ENCODE measurements at places on chromosomes 3 and 15. TPM values are rescaled to one million over a fixed set of nuclear protein-coding genes. Genes with fewer than 3 reads are reported as not detected.

GRCh38 chr3:197397838-197398237 is 99.4 kb upstream of the DLG1 start:
- H3K36me3 ChIP-seq = no peaks in the 10 kb centered on the region
- no peak for DNase-seq
- no peaks in the 10 kb centered on the region for H3K4me1 ChIP-seq
- H3K4me3 ChIP-seq = no peak overlapping the region
- H3K27ac ChIP-seq = no peak overlapping the region

DNA sequence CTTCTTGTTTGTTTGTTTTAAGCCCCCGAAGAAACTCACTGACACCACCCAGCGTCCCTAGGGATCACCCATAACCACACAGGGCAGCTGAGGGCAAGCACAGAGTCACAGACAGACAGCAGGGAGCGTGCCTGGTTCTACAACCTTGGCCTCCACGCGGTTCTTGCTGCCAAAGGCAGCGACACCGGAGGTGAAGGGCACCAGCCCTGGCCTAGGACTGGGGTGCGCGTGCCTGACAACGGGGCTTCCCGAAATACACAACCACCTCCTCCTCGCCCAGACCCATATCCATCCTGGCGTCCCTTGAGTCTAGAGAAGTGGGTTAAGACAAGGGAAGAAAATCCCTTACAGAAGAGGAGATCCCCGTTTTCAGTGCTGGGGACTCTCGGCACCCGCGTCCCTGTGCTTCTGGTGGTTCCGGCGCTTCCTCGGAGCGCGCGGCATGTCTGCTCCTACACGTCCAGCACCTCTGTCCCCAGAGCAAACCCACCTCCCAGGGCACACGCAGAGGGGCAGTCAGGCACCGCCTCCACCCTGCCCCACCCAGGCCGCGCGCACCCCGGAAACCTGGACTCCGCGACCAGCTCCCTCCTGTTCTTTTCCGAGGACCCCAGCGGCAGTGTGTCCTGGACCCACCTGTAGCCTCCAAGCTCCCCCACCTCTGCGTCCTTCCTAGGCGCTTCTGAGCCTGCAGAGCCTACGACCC is 911 bp downstream of the RFTN1 start:
- no peak for DNase-seq
- H3K27me3 ChIP-seq = no peaks in the 10 kb centered on the region
- peak overlapping the region; percentile 55 for H3K4me3 ChIP-seq

DNA sequence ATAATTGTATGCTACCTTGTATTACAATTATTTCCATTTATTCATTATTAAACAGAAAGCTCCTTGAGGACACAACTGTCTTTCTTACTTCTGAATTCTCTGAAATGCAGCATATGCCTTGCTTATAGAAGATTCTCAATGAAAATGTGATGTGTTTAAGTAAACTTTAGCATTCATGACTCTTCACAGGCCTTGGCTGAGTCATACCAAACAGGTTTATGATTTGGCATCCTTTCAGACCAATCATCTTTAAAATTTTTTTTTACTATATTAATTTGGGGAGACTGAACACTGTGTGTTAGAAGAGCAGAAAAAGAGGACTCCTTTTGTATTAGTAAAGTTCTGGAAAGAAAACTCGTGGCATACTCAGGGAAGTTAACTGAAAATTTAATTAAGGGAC is 6.4 kb upstream of the GALK2 start:
- no peak overlapping the region for H3K27ac ChIP-seq
- no peaks in the 10 kb centered on the region for H3K4me1 ChIP-seq
- DNase-seq = no peak
- no peaks in the 10 kb centered on the region for H3K36me3 ChIP-seq
- no peak overlapping the region for H3K4me3 ChIP-seq
- H3K27me3 ChIP-seq = no peaks in the 10 kb centered on the region

DNA sequence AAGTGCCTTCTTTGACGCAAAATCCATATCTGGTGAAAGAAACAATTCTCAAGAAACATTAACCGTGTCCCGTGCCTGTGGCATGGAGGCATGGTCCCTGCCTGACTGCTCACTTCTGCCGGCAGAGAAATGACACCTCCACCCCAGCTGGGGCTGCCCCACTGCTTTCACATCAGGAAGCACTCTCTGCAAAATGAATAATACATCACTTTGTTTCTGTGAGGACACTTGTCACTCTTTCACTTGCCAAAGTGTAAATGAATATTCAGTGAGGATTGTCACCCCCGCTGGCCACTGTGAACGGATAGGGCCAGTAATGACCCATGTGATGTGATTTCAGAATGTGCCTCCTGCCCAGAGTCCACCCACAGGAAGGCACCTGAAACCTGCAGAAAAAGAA is 31.1 kb upstream of the SLC24A5 start:
- H3K27ac ChIP-seq = peak overlapping the region; percentile 14
- no peak for DNase-seq
- H3K4me1 ChIP-seq = no peaks in the 10 kb centered on the region
- no peaks in the 10 kb centered on the region for H3K36me3 ChIP-seq

DNA sequence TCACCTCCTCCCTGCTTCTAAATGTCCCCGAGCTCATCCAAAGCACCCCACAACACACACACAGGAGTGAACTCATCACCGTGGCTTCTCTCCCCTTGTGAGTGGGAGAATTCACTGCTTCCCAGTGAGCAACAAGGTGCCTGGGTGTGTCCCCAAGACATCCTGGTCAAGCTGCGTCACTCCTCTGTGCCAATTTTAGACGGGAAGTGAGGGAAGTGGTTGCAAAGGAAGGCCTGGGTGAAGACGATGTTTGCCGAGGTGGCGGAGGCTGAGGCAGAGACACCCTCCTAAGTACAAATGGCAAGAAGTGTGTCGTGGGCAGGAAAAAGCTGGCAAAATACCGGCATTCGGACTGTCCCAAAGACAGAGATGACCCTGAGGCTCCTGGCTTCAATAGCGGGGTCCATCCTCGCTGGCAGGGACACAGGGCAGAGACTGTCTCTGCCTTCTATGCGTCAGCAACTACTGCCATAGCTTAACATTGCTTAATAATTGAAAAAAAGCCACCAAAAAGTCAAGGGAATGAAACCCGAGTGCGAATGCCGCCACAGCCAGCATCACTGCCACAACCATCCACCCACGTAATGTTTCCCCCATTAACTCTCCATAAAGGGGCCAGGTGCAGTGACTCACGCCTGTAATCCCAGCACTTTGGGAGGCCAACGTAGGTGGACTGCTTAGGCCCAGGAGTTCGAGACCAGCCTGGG is 72.8 kb downstream of the VGLL4 start:
- H3K27me3 ChIP-seq = no peaks in the 10 kb centered on the region
- peaks cover 3% of the 10 kb centered on the region for H3K4me1 ChIP-seq
- H3K4me3 ChIP-seq = no peak overlapping the region
- H3K27ac ChIP-seq = peak overlapping the region; percentile 33
- no peak for DNase-seq

GRCh38 chr3:16174026-16174355 is 489 bp upstream of the GALNT15 start:
- H3K27ac ChIP-seq = peak overlapping the region; percentile 33
- H3K36me3 ChIP-seq = no peaks in the 10 kb centered on the region
- H3K4me3 ChIP-seq = no peak overlapping the region
- peaks cover 8% of the 10 kb centered on the region for H3K4me1 ChIP-seq

- peak overlapping the region; percentile 56 for H3K4me3 ChIP-seq
Measured at GRCh38 chr3:137032465-137033120, 74.8 kb downstream of the IL20RB start.

DNA sequence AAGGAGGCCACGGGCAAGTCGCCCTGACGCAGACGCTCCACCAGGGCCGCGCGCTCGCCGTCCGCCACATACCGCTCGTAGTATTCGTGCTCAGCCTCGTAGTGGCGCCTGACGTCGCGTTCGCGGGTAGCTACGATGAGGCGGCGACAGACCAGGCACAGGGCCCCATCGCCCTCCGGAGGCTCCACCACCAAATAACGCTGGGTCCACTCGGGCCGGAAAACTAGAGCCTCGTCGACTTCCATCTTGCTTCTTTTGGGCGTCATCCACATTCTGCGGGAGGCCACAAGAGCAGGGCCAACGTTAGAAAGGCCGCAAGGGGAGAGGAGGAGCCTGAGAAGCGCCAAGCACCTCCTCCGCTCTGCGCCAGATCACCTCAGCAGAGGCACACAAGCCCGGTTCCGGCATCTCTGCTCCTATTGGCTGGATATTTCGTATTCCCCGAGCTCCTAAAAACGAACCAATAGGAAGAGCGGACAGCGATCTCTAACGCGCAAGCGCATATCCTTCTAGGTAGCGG is at the start of gene EPM2AIP1:
TSS of gene EPM2AIP1 (minus strand) at position 326 of the 520 bp plus-strand sequence. CDS start at position 272, 54 bp downstream.
- H3K27me3 ChIP-seq = no peaks in the 10 kb centered on the region
- H3K4me1 ChIP-seq = peaks cover 23% of the 10 kb centered on the region
- H3K36me3 ChIP-seq = peaks cover 2% of the 10 kb centered on the region
- no peak for DNase-seq
- H3K4me3 ChIP-seq = peak within 1 kb of the TSS; percentile 98

DNA sequence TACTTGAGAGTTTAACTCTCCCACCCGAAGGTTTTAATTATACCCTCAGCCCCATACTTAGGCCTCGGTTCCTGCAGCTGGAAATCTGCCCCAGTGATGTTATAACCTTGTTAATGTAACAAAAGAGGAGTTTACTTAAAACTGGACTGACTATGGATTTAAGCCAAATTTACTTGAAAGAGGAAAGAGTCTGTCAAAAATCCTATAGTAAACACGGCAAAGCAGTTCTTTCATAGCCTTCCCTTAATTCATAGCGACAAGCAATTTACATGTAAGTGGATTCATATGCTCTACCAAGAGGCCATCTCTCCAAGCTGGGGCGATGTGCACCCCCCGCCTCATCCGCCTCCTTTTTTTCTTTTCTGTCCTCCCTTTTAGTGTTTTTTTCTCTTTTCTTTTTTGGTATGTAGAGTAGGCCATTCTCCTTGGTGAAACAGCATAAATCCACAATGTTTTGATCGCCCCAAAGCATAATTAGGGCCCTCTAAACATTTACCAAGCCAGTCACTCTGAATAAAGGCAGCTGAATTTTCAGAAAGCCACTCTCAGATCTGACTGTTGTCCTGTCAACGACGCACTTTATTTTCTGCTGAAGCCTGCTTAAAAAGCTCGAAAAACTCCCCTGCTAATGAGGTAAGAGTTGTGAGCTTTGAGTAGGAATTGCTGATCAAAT is 373.1 kb upstream of the WNT5A start:
- H3K4me1 ChIP-seq = no peaks in the 10 kb centered on the region
- H3K27ac ChIP-seq = no peak overlapping the region
- DNase-seq = no peak
- H3K4me3 ChIP-seq = no peak overlapping the region

- no peaks in the 10 kb centered on the region for H3K4me1 ChIP-seq
- H3K27me3 ChIP-seq = no peaks in the 10 kb centered on the region
- no peak overlapping the region for H3K27ac ChIP-seq
- no peak for DNase-seq
- H3K4me3 ChIP-seq = no peak overlapping the region
Measured at GRCh38 chr3:78588906-78589621, 1178.7 kb downstream of the ROBO1 start.

DNA sequence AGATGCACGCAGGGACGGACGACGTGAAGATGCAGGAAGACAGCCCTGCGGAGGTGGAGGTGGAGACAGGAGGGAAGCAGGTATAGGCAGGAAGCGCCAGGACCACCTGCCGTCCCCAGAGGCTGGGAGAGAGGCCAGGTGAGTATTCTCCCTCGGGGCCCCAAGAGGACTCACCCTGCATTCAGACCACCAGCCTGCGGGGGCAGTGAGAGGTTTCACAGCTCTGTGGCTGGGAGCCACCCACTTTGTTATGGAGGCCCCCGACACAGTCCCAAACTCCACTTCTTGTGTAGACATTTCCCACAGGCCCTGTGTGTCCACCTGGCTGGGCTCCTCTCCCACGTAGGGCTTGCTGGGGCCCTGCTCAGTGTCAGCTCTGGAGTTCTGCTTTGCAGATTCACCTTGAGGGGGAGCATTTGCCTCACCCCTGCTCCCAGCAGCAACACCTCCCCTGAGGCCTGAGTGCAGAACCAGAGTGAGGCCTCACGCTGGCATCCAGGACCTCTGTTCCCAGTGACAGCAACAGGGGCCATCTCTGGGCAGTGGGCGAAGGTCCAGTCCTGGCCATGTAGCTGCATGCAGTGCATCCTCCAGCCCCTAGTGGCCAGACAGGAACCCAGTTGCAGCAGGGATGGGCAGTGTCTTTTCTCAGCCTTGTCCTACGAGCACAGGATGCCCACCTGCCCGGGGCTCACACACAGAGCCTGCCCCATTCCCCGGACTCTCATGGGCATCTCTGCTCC is 119.4 kb upstream of the IQSEC1 start:
- no peak overlapping the region for H3K4me3 ChIP-seq
- no peaks in the 10 kb centered on the region for H3K36me3 ChIP-seq
- DNase-seq = no peak

- no peaks in the 10 kb centered on the region for H3K27me3 ChIP-seq
Measured at GRCh38 chr3:161322781-161323568, 48.3 kb downstream of the SPTSSB start.

DNA sequence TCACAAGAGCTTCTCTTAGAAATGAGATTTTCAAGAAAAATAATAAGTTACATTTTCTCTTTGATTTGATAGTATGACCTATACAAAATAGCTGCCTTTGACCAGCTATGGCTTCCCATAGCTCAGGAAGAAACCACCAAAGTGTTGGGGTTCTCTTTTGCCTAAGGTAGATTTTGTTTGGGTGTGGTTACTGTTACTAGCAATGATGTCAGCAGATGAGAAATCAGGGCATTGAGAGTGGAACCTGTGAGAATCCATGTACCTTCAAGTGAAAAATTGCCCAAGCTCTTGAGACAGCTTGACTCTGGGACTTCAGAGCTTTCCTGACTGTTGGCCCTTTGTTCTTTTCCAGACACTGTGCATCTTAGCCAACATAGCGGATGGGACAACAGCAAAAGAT is 45.6 kb downstream of the NME9 start:
- no peaks in the 10 kb centered on the region for H3K27me3 ChIP-seq
- H3K36me3 ChIP-seq = peaks cover 8% of the 10 kb centered on the region
- DNase-seq = no peak
- H3K27ac ChIP-seq = no peak overlapping the region
- no peak overlapping the region for H3K4me3 ChIP-seq

DNA sequence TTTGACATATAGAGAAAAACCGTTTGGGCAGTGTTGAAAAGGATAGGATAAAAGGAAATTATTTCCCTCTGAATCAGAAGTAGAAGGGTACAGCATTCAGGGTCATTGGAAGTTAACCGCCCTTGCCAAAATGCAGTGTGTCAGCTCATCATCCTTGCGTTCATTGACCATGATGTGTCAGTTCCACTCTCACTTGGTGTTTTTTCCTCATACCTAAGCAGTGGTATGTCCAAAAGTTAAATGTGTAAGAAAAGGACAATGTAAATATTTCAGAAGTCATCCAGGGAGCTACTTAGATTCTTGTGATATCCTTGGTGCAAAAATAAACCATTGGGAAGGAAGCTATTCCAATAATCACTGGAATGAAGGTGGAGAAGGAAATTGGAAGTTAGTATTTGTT is 50.7 kb downstream of the MAP6D1 start:
- peaks cover 17% of the 10 kb centered on the region for H3K36me3 ChIP-seq
- no peak overlapping the region for H3K27ac ChIP-seq
- H3K4me3 ChIP-seq = no peak overlapping the region
- H3K4me1 ChIP-seq = no peaks in the 10 kb centered on the region
- no peaks in the 10 kb centered on the region for H3K27me3 ChIP-seq
- no peak for DNase-seq

The SLC51B gene
- total RNA-seq = 2.9 TPM

The GREM1 gene
- total RNA-seq = 4.8 TPM

The ATP13A4 gene
- 3.7 TPM for total RNA-seq

The GBE1 gene
- 36.2 TPM for total RNA-seq

The FGD5 gene
- total RNA-seq = 40.1 TPM

The TEX264 gene
- 68.0 TPM for total RNA-seq

The XRN1 gene
- total RNA-seq = 45.6 TPM

The ROBO1 gene
- 22.1 TPM for total RNA-seq

The ALDH1A3 gene
- 19.6 TPM for total RNA-seq

The GOLGA8J gene
- total RNA-seq = not detected

The SLC27A2 gene
- total RNA-seq = 26.5 TPM
